ENCODE measurements at places on chromosomes 7 and 10.

DNA sequence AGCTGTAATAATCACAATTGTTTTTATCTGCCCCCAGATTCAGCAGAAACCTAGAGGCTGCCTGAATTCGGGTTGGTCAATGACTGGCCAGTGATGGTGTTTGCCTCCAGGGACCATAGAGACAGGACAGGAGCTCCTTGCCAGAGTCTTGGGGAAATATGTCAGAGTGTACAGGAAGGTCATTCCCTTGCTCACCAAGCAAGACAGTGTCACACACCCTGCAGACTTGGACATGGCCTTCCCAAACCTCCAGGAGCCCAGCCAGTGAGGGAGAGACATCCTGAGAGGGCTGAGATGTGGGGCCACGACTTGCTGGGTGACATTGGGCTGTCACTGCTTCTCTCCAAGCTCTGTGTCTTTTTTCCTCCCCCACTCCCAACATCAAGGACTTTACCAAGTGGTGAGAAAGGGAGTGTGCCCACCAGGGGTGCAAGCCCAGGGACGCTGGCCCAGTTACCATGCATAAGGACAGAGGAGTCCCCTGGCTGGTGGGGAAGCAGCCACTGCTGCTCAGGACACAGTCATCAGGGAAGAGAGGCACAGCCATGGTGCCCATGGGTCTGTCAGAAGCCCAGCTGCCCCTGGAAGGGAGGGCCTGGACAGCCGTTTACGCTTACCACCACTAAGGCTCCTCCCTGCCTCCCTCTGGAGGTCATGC lies 25.3 kb upstream of the C10orf53 start:
- DNase-seq = no peak

DNA sequence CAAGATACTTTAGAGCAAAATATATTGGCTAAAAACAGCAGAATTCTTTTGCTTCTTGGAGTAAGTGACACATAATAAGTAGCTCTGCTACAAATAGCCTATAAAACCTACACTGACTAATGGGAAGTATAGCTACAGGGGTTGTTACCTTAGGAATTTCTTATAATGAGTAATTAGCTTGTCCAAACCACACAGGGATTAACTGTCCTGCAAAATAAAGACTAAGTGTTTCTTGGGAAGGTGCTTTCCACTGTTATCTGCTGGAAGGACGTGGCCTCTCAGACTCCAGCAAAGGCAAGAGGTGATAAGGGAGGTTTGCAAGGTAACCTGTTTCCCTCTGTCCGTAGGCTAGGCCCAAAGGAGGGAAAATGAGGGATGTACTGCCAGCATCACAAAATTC lies 302.4 kb downstream of the DOCK4 start:
- DNase-seq = no peak

DNA sequence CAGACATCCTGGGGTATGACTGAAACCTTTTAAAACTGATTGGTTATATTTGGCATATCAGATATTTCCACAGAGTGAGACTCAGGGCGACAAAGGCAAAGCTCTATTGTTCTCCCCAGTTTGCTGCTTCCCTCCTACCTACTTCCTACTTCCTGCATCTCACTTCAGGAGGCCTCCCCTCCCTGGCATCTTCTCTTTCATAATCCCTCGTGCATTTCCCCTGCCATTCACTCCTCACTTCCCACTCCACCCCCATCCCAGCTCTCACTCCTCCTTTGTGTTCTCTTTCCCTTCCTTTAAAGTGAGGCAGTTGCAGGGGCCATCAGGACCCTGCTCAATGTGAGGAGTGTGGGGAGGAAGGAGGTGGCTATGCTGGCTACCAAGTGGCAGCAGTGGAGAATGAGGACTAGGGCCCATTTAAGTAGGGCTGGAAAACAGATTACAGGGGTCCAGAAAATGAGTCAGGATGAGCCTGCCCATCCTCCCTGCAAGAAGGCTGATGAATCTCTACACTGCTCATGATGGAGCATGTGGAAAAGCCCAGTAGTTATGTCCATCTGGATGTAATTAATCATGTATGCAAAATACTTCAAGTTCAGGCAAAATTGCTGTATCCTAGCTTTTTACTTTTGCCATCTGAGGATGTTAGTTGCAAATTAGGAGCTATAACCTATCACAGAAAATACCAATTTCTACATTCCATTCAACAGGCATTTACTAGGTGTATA lies 311.8 kb upstream of the IMMP2L start:
- no peak for DNase-seq

DNA sequence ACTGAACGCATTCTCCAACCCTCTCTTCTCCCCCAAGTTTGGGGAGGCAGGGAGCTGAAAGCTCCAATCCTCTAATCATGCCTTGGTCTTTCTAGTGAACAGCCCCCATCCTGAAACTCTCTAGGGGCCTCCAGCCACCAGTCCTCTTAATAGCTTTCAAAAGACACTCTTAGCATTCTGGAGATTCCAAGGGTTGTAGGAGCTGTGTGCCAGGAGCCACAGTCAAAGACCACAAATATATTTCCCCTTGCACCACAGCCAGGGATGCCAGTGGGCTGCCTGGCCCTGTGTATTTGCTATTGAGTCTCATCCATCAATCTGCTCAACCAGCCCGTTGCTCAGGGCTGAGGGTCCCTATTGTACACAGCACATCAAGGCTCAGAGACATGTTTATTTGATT lies 18.5 kb upstream of the MLXIPL start:
- DNase-seq = no peak

- DNase-seq = no peak
These were observed 23.4 kb downstream of the DOCK4 start for GRCh38 chr7:112182749-112183148.

DNA sequence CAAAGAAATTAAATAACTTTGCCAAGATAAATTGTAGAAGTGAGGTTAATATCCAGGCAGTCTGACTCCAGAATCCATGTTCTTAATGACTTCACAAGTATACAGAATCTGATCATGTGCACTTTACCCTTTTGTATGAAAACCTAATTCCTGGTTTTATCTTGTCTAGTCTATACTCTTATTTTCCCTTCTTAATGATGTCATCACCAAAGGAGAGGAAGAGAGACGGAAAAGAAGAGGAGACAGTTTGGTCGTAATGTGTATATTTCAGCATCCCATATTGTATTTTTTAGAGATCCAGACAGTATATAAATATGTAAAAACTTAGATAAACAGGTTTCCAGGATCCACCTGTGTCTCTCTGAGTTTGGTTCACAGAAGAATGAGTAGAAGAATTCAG lies 159.9 kb upstream of the MDFIC start:
- DNase-seq = no peak

- no peak for DNase-seq
These were observed 286.4 kb upstream of the HGF start for GRCh38 chr7:82056282-82056681.

GRCh38 chr7:38220452-38220851 lies 42.4 kb downstream of the STARD3NL start:
- no peak for DNase-seq

DNA sequence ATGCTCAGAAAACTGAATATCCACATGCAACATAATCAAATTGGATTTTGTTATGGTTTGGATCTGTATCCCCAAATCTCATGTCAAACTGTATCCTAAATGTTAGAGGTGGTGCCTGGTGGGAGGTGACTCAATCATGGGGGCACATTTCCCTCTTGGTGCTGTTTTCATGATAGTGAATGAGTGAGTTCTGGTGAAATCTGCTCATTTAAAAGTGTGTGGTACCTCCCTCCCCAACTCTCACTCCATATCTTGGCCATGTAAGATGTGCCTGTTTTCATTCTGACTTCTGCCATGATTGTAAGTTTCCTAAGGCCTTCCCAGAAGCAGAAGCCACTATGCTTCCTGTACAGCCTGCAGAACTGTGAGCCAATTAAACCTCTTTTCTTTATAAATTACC lies 239.6 kb upstream of the KLF14 start:
- no peak for DNase-seq

DNA sequence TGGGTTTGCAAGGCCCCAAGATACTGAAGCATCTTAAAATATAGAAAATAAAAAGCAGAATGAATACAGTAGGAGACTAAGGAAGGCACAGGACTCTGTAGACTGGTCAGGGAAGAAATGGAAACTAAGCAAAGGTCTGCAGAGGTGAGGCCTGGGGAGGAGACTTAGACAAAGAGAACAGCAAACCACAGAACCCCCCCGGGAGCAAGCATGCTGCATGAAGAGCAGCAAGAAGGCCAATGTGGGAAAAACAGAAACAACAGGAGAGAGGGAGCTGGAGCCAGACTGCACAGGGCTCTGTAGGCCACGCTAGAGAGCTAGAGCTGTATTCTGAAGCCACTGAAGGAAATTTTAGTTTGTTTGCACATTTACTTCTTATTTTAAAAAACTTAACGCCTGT lies 45.7 kb upstream of the ARID5B start:
- no peak for DNase-seq

- DNase-seq = no peak
These were observed 91.1 kb downstream of the VOPP1 start for GRCh38 chr7:55481155-55481554.

DNA sequence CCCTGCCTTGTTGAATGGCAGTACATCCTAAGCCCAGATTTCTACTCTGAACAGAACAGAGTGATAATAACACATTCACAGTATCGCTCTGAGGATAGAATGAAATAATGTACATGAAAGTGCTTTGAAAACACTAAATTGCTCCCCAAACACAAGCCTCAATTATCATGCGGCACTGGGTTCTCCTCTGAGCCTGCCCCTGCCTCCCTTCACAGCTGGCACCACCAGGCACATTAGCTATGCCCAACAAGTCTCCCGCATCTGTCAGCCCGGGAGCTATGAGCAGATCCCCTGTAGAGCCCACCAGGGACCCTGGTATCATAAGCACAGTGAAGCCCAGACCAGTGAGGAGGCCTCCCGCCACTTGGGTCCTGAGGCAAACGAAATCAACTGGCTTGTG lies 405.5 kb downstream of the GRID1 start:
- no peak for DNase-seq

DNA sequence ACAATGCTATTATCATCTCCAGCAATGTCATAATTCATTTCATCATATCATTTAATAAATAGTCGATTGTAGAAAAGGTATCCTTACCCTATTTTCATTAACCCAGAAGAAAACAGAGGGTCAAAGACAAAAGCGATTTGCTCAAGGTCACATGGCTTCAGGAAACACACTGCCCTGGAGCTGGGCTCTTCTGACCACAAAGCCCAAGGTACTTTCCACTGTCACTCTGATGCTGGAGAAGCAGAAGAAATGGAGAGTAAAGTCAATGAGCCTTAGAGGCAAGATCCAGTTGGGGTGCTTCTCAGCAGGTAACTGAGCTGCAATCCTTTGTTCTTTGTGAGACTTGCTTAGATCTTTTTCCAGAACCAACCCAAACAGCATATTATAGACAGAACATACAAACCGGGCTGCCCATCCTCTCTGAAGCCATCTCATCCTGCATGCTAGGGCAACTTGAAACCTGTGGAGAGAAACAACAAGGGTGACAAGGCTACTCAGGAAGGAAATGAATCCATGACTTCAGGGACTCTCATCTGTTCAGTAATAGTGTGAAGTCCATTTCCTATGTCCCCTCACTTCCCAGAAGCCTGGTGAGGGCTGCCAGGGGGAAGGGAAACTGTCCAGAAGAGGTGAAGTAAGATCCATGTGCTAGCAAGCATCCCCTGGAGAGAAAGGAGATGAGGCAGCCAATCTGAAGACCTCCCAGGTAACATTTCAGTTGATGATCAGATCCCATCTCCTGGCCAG lies 148.6 kb upstream of the SVIL start:
- no peak for DNase-seq

- DNase-seq = no peak
These were observed 2.7 kb upstream of the TPST1 start for GRCh38 chr7:66202441-66202840.

GRCh38 chr7:129845178-129845971 lies 107.4 kb downstream of the UBE2H start:
- DNase-seq = no peak

- no peak for DNase-seq
These were observed 427.4 kb downstream of the PTPRN2 start for GRCh38 chr7:158160199-158160598.

DNA sequence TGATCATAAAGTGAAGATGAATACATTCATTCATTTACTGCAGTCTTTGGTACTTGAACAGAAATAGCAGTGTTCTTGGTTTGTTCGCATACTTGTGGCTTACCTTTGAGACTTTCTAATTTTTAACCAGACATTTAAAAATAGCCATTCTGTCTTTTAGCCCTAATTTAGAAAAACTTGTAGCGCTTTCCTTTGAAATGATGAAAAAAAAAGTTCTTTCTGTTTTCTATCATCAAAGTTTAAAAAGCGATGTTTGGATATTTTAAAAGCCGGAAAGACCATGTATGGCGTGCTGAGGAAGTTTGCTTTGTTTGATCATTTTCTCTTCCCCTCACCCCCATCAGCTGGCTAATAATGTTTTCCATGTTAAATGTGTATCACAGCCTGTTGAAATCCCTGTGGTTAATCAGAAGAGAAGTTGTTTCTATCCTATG lies 116.3 kb downstream of the CUX1 start:
- DNase-seq = no peak

GRCh38 chr10:60148266-60148840 lies 241.3 kb downstream of the ANK3 start:
- DNase-seq = no peak

DNA sequence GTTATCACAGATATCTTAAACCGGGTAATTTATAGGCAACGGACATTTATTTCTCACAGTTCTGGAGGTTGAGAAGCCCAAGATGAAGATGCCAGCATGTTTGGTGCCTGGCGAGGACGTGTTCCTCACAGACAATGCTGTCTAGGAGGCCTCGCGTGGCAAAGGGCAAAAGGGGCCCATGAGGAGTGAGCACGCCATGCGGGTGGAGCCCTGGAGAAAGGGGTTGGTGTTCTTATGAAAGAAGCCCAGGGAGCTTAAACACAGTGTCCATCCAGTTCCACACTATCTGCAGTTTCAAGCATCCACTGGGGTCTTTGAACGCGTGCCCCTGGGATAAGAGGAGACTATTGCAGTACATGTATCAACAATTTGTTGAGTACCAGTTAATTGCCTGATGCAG lies 51.4 kb downstream of the CXCL12 start:
- no peak for DNase-seq

DNA sequence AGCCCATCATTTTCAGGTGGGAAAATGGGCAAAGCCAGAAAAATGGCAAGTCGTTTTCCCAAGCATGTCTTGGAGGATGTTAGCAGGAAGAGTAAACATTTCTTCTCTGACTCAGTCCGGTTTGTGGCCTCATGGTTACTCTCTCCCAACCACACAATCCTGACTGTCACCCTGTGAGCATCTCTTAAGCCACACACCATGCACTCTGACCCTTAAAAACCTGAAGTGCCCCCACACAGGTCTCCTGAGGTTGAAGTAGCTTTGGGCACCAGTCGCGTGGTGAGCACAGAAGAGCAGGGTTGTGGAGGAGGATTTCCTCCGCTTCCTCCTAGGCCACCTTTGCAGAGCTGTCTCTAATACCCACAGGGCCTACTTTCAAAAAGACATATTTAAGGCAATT lies 387.3 kb upstream of the NPVF start:
- no peak for DNase-seq

DNA sequence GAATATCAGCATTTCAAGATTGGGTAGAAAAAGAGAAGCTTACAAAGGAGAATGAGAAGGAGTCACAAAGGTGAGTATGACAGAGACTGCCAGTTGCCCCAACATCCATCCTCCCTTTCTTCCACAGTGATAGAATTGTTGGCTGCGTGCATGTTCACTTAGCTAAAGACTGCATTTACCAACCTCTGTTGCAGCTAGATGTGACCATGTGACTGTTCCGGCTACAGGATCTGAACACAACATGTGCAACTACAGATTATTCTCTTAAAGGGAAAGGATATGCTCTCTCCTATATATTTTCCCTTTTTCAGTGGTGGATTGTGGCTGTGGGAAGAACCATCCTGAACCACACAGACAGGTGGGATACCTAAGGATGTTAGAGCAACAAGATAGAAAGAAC lies 60.5 kb upstream of the ZNRF2 start:
- no peak for DNase-seq
